ENCODE measurements at places on chromosomes 6 and 20.

DNA sequence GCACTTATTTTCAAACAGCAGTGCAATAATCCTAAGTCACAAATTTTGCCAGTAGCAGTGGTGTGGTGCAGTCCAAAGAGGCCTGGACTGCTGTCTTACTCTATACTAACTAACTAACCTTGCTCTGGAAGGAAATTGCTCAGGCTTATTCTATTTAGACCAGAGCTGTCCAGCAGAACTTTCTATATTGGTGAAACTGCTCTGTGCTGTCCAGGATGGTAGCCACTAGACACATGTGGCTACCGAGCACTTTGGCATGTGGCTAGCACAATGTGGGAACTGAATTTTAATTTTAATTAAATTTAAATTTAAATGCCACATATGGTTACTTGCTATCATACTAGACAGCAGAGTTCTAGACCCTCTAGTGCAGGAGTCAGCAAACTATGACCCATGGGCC is 27.1 kb upstream of the FBXO9 start:
- no peak for DNase-seq

DNA sequence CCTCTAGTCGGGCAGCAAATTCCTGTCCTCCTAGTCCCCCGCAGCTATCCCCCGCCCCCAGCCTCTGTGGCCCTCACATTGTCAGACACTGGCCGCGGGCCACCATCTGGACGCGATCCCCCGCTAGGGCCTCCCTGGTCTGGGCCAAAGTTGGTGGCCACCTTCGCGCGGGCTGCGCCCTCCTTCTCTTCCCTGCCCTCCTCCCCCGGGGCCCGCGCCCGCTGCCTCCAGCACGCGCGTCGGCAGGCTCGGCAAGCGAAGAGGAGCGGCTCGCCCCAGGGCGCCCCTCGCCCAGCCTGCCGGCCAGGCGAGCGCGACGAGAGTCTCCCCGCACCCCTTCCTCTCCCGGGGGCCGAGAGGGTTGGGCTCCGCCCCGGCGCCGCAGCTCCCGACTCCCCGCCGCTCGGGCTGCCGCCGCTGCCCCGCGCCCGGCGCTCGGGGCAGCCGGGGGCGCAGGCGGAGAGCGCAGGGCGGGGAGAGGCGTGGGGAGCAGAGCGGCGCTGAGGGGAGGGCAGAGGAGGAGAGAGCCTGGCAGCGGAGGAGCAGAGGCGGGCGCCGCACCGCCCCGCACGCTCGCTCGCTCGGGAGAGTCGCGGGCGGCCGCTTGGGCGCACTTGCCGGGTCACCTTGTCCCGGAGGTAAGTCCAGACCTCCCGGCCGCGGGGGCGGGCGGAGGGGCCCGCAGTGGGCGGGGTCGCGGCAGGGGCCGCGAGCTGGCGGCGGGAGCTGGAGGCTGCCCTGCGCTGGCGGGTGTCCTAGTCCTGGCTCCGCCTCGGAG is at the start of gene SYNDIG1:
Gene SYNDIG1 (plus strand): TSS at position 514 of the 778 bp plus-strand sequence. CDS start 73,469 bp downstream, outside the sequence.
- no peak for DNase-seq

DNA sequence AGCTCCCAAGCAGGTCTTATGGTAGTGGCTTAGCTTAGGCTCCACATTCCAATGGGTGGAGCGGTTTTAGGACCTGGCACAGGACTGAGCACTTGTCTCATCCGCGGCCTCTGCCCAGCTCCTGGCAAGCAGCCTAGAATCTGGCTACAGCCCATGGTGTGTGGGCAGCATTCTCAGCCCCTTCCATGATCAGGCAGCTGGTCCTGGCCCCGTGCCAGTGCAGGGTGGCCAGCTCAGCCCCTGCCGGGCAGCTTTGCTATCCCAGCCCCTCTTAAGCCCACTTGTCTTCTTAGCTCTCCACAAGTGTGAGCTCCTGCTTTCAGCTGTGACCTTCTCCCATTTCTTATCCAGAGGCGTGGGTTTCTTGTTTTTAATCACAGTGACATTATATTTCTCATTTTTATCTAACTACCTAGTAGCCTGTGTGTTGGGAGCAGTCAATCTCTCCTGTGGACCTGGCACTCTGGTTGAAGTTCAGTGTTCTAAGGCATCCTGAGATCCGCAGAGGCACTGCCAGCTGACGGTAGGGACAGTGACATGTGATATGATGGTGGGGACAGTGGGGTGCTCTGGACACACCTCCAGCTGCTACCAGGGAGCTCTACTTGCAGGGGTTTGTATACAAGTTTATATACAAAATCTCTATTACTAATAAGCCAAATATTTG is 119.9 kb upstream of the PRND start:
- DNase-seq, result no peak

GRCh38 chr6:87115402-87116135 is 20.7 kb upstream of the CGA start:
- DNase-seq, result no peak

All from suppressor macrophage treated with lipopolysaccharide for 4 hours (primary cell).